ENCODE measurements at places on chromosomes 13 and 19.

- DNase-seq = peak; percentile 87
These were observed 4.0 kb upstream of the NKPD1 start for GRCh38 chr19:45164577-45165335.

GRCh38 chr13:82739881-82740280 lies 1142.4 kb downstream of the SLITRK1 start:
- DNase-seq = no peak

DNA sequence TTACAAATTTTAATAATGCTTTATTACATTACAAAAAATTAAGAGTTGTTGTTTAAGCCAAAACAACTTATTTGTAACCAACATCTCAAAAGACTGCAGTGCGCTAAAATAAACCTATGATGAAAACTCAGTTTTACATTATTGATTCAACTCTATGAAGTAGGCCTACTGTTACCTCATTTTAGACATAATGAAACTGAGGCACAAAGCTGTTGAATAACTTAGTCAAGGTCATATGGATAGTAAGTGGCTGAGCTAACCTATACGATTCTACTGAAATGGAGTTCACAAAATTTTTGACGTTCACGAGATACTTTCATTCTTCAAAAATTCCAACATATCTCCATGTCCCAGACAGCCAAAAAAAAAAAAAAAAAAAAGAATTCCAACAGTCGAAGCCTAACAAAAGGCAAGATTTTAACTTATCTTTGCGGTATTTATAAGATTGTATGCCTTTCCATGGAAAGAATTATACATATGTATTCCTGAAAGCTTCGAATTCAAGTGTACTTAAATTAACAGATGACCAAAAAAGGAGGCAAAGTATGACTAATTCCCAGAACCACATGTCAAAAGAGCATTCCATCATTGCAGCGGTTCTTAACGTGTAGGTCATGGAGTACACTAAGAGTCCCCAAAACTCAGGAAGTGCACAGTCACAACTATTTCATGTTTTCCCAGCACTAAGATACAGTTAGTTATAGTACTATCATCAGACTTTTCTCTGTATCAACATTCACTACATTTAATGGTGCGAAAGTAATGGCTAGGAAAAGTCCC lies 69.4 kb downstream of the PSPC1 start:
- DNase-seq = peak; percentile 6

GRCh38 chr19:5914946-5915781 lies 1.1 kb downstream of the CAPS start:
- no peak for DNase-seq

DNA sequence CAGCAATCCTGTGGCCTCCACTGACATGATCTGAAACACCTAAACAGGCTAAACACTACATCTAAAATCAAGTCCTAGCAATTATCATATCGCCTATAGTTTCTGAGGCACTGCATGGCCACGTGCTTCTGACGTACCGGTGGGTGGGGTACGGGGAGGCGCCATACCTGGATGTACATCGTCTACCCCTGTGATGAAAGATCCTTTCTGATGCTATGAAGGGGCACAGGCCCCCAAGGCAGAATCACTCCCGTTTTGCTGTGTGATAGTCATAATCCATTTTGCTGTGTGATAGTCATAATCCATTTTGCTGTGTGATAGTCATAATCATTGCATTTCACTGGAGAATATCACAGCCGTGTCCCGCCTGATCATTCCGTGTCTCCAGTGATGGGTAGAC lies 118.7 kb upstream of the SOX1 start:
- no peak for DNase-seq

DNA sequence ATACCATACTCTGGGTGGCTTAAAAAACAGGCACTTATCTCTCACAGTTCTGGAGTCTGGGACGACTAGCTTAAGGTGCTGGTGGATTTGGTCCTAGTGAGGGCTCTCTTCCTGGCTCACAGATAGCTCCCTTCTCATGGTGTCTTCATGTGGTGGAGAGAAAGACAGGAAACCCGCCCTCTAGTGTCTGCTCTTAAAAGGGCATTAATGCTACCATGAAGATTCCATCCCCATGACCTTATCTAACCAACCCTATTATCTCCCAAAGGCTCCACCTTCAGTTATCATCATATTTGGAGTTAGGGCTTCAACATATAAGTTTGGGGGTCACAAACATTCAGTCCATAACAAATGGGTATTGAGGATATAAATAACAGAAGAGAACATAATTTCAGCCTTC lies 139.4 kb downstream of the HS6ST3 start:
- DNase-seq = no peak

- no peak for DNase-seq
These were observed 12.5 kb downstream of the PBX4 start for GRCh38 chr19:19606021-19606420.

GRCh38 chr19:16112778-16113177 lies 1.1 kb downstream of the RAB8A start:
- DNase-seq = no peak

DNA sequence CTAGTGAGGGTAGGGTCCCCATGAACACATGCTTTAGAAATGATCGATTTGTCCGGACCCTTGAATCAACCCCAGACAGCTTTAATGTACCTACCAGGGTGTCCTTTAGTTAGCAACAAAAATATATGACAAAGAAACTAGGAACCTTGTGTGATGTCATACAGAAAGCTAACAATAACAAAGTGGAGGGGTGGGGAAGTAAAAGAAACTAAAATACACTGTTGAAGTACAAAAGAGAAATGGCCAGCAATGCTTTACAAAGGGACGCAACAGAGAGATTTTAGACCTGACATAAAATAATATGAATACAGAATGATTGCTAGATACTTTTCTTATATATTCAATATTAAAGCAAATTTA lies 40.0 kb downstream of the DZIP1 start:
- DNase-seq = no peak

- no peak for DNase-seq
These were observed 77.7 kb downstream of the MIPEP start for GRCh38 chr13:23811366-23812062.

DNA sequence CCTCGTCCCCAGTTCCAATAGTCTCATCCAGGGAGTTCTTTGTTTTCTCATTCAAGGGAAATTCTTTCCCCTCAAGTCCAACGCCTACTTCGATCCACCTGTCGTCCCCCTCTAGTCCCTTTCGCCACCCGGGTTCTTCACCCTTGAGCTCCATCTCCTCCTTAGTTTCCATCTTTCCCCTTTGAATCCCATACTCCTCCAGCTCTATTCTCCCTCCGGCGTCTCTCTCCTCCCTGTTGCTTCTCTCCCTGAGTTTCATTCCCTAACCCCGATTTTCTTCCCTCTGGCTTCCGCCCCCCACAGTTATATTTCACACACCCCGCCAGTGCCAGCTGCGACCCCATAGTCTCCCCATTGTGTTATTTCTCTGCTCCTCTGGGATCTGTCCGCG lies 628 bp upstream of the SLC17A7 start:
- DNase-seq = no peak

DNA sequence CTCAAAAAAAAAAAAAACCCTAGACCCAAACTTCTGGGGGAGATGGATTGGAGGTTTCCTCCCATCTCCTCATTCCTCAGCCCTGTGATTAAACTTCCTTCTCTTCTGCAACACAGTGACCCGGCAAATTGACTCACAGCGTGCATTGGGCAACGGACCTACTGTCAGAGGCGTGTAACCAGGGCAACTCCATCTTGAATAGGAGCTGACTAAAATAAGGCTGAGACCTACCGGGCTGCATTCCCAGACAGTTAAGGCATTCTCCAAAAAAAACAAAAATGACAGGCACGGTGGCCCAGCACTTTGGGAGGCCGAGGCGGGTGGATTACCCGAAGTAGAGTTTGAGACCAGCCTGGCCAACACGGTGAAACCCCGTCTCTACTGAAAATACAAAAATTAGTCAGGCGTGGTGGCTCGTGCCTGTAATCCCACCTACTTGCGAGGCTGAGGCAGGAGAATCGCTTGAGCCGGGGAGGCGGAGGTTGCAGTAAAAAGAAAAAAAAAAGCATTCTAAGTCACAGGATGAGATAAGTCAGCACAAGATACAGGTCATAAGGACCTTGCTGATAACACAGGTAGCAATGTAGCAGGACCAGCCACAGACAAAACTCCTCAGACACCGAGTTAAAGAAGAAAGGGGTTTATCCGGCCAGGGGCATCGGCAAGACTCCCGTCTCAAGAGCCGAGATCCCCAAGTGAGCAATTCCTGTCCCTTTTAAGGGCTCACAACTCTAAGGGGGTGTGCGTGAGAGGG lies 5.4 kb upstream of the NLRP7 start:
- DNase-seq = no peak

GRCh38 chr13:34942732-34943435 lies 814 bp downstream of the NBEA start:
- DNase-seq = peak; percentile 46

GRCh38 chr19:18502638-18503294 lies 19.1 kb downstream of the ELL start:
- no peak for DNase-seq

GRCh38 chr13:51844862-51845573 lies at the start of gene TMEM272:
TSS of gene TMEM272 (minus strand) at chr13:51845177. CDS start at chr13:51838530, 6,647 bp downstream.
- peak; percentile 36 for DNase-seq

DNA sequence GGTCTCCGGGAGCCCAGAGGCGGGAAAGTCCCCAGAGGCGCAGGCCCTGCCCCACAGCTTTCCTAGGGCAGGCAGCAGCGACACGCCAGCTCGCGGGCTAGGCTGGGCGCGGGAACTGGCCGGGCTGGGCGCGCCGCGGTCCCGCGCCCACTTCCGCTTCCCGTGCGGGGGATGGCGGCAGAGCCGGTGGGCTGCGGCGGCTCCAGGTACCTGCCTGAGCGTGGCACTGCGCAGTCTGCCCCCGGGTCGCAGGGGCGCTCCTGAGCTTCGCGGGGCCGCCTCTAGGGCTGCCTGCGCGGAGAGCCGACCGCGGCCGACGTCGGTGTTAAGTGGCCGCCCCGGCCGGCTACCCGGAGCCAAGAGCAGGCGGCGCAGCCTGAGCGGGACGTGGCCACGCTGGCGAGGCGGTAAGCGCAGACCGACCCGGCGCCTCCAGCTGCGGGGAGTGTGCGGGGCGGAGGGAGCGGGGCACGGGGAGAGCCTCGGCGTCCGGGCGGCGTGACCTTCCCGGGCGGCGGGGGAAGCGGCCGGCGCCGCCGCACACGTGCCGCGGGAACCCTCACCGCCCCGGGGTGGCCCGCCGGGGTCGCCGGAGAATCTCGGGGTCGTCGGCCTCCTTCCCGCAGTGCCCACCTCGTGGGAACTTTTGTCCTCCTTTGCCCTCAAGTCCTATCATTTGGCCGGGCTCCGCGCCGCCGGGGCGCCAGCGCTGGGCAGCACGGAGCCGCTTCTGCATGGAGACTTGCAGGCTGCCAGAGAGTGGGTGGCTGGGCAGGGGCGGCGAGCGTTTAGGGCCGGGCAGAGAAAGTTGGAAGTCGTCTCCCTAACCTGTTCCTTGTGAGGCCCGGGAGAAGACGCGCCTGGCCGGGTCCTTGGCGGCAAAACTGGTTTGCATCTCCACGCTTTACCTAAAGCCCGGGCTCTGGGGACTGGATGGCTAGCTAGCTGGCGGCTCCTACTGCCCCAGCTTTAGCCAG lies 31.4 kb upstream of the MPHOSPH8 start:
- DNase-seq = peak; percentile 84

DNA sequence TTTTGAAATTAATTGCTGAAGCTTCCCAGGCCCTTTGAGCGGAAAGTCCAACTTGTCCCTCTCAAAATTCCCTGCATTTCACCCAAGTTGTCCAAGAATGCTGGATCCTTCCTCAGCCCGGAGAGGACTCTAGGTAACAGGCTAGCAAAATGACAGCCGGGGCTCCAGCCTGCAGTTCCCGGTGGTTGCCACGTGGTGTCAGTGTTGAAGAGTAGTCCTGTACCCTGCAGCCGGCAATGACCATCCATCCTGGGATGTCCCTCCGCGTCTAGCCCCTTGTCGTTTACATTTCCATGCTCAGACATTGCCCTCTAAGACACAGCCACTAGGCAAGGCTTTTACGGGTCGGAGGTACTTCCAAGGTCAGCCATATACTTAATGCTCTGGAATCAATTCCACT lies 31.4 kb upstream of the MTIF3 start:
- DNase-seq = no peak

- no peak for DNase-seq
These were observed 71.5 kb upstream of the GJB6 start for GRCh38 chr13:20303636-20304035.

DNA sequence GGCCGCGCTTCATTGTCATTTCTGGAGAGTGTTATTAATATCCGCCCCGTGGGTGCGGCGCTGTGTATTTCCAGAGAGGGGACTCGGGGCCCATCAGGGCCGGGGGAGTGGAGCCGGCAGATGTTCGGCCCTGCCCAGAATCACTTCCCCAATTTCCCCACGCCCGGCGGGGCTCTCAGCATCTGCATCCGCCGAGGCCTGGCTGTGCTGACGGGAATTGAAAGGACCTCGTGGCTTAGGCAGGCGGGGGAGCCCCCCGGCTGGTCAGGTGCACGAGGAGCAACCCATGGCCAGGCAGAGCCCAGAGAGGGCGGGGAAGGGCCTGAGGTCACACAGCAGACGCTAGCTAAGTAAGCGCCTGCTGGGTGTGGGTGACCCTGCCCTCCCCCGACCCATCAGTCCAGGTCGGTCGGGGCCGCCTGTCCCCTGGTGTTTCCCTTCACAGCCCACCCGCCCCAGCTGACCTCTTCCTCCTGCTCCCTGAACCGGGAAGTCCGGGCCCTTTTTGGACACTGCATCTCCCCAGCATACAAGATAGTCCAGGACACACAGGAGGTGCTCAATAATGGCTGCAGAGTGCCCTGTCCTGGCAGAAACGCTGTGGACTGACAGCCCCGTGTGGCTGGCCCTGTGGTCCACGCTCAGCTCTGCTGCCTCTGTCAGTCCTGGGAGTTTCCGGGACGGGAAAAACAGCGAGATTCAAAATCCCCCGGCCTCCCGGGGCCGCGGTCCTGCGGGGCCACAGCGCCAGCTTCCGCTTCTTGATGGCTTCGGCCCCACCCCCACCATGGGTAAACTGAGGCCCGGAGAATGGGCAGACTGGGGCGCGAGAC lies 22.1 kb downstream of the ARID3A start:
- DNase-seq = peak; percentile 96

DNA sequence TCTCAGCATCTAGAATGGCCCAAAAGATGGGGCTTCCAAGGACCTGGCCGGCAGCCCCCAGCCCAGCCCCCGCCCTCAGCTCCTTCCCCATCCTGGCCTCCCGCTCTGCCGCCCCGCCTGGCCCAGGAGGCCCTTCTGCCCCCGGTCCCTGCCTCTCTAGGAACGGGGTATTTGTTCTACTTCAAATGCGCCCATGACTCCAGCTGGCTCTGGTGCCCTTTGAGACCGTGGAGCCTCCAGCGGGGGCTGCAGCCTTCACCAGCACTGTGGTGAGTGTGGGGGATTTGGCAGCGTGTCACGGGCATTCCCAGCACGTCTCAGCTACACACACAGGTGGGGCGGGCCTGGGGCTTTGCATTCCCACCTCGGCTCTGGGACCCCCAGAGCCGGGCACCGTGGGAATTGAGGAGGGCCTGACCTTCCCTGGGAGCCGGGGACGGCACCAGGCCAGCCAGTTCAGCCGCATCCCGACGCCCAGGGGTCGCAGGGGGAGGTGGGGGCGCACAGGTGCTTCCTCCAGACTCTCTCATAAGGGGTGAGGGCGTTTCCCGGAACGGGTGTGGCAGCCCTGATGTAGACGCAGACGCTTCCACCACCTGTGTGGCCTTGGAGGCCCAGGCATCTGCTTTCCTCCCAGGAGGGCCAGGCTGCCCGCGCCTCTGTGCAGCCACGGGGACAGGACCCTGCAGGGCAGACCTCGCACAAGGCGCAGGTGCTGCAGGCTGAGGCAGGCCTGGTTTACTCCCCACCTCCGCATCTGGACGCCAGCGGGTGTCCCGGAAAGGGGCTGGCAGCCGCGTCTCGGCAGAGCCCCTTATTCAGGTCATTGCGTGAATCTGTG lies 947 bp downstream of the ATP4B start:
- no peak for DNase-seq

- DNase-seq = peak; percentile 10
These were observed 330.3 kb upstream of the MIR17HG start for GRCh38 chr13:91017031-91017668.
